ENCODE measurements at places on chromosomes 3 and 15. TPM values are rescaled to one million over a fixed set of nuclear protein-coding genes. Genes with fewer than 3 reads are reported as not detected.
A peak's percentile ranks its signal among the peaks of the same experiment; 100 is the strongest.

COL7A1 gene
- total RNA-seq, result 0.65 TPM

GRCh38 chr3:153373606-153374005 lies 211.6 kb downstream of the RAP2B start:
- no peaks in the 10 kb centered on the region for H3K4me1 ChIP-seq
- H3K27me3 ChIP-seq, result no peaks in the 10 kb centered on the region
- no peak overlapping the region for H3K4me3 ChIP-seq
- H3K36me3 ChIP-seq, result no peaks in the 10 kb centered on the region

DNA sequence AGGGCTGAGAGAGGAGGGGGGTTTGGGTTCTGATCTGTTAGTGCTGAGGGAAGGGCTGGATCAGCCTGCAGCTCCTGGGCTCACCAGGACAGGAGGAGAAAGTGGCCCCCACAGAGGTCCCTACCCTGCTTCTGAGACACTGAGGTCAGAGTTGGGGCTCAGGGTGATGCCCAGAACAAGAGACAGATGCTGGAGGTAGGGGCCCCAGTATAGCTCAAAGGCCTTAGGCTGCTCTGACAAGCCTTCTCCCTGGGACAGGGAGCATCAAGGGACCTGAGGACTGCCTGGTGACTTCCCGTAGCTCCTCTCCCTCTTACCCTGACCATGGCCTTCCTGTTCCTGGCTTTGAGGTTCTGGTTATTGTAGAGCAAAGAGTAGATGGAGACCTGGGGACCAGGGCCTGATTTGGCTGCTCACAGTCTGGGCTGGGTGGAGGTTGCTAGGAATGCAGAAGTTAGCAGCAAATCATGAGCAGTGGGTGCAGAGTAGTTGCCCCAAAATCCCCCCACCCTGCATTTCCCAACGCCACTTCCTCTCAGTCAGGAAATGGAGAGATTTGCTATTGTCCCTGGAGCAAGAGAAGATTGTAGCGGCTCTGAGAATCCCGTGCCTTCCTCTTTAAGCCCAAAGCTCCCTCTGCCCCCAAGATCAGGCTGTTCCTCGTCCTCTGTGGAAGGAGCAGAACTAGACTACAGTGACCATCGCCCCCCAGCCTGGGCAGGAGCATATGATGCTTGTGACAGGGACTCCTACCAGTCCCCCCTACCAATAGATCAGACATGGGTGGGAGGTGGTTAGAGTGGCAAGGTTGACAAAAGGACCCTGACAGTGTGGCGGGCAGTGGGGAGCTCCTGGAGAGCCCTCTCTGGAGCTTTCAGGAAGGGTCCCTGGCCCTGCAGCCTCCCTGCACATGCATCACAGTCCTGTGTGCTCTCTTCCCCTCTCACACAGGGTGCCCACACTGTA lies 47.4 kb upstream of the SEC22A start:
- no peak overlapping the region for H3K27ac ChIP-seq
- DNase-seq, result no peak
- H3K27me3 ChIP-seq, result no peaks in the 10 kb centered on the region
- no peaks in the 10 kb centered on the region for H3K4me1 ChIP-seq
- no peak overlapping the region for H3K4me3 ChIP-seq
- peaks cover 48% of the 10 kb centered on the region for H3K36me3 ChIP-seq

MYZAP gene
- total RNA-seq, result 0.11 TPM

WDR48 gene
- 36.5 TPM for total RNA-seq

DNA sequence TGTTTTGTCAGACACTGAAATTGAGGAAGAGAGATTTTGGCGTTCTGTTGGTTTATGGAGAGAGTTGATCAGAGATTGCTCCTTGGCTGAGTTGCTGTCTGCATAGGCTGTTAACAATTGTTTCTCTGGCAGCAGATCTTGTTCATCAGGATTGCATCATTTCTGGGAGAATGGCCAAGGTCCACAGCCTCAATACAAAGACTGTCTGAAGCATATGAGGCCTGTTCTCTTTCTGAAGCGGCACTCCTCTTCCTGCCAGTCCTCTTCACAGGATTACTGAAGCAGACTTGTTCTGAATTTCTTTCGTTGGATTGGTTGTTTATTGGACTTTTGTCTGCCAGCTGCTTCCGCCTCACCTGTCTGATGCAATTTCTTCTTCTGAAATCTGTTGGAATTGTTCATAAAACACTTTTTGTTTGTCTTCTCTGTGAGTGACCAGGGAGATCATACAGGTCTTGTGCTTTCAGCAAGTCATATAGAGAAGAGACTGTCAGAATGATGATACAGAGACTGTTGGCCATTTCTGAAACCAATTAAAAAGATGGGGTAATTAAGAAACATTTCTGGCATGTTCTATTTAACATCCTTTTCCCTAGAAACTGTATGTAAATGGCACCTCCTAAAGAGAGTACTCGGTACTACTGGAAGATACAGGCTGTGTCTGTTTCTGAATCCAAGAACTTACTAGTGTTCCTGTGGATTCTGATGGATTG lies 25.5 kb downstream of the SETD5 start:
- H3K4me3 ChIP-seq, result peak overlapping the region; percentile 42
- DNase-seq, result peak; percentile 27
- H3K27ac ChIP-seq, result peak overlapping the region; percentile 97

GRCh38 chr15:80482696-80483095 lies 78.5 kb downstream of the ARNT2 start:
- no peak overlapping the region for H3K27ac ChIP-seq
- no peaks in the 10 kb centered on the region for H3K27me3 ChIP-seq
- no peaks in the 10 kb centered on the region for H3K36me3 ChIP-seq
- no peak for DNase-seq

GOLGA8O gene
- total RNA-seq, result 1.0 TPM

DNA sequence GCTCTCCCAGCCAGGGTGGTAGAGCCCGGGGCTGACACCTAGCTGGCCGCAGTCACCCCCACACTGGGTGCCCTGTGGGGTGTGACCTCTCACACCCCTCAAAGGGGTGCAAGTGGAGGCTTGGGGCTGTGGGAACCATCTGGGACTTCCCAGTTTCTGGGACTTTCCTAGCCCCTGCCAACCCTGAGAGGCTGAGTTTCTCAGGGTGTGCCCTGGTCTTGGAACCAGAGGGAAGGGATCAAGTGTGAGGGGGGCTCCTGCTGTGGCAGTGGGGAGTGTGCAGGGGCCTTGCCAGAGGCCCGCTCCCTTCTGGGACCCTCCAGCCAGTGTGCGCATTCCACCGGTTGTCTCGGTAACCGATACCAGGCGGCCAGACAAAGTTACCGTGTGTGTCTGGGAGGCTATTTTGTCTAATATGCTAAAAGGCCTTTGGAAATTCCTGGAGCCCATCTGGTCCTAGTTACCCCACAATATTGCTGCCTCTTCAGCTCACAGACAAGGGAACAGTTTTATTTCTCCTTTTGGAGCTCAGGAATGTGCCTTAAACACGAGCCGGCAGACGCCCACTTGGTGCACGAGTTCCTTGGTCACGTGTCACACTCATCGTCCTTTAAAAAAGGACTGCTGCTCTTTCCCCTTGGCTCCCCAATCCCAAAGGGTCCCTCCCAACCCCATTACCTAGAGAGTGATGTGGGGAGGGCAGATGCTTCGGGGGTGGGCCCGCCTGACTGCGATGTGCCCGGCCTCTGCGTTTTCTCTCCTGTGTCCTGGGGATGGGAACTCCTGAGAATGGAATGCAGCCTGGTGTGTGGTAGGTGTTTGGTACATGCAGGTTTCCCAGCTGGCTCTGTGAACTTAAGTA lies 33.2 kb downstream of the HDAC11 start:
- H3K36me3 ChIP-seq, result no peaks in the 10 kb centered on the region
- H3K27ac ChIP-seq, result no peak overlapping the region
- no peak for DNase-seq
- H3K4me3 ChIP-seq, result no peak overlapping the region

GPR27 gene
- total RNA-seq, result 1.2 TPM

DNA sequence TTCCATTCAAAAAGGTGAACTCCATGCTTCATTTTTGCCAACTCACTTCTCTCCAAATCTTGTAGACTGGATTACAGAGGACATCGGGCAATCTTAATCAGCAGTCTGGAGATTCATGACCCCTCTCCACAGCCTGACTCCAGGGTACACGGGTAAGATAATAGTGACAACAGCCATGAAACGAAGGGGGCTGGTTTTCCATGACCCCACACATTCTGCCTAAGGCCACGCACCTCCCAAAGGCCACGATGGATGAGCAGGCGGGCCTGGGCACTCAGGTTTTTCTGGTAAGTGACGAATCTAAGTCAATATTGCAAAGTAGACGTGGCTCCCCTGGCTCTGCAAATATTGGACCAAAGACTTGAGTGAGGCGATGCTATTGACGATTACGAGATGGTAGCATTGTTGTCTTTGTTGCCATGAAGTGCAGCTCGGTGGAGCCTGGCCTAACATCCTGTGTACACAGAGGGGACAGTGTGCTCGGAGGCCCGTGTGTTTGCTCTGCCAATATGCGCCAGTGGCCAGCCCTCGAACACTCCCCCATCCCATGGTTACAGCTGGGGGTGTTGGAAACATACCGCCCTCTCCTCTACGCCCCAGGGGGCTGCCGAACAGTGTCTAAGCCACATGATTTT lies 119.1 kb downstream of the OPA1 start:
- H3K4me3 ChIP-seq, result no peak overlapping the region
- no peak overlapping the region for H3K27ac ChIP-seq
- H3K4me1 ChIP-seq, result peaks cover 6% of the 10 kb centered on the region
- DNase-seq, result no peak
- peaks cover 3% of the 10 kb centered on the region for H3K36me3 ChIP-seq

PIERCE2 gene
- total RNA-seq, result 0.81 TPM

DNA sequence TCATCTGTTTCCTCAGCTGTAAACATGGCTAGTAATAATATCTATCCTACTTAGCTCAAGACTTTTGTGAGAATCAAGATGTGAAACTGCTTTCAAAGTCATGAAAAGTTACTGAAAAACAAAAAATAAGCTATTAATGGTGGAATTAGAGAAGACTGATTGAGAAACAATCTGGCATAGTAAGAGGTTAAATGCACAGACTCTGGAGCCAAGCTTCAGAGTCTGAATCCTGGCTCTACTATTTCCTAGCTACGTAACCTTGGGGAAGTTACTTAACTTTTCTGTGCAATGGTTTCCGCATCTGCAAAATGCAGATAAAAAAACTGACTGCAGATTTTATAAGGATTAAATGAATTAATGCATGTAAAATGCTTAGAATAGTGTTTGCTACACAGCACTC lies 28.8 kb downstream of the LRRFIP2 start:
- H3K36me3 ChIP-seq, result peaks cover 39% of the 10 kb centered on the region
- H3K4me1 ChIP-seq, result peaks cover 17% of the 10 kb centered on the region
- no peaks in the 10 kb centered on the region for H3K27me3 ChIP-seq
- no peak for DNase-seq
- no peak overlapping the region for H3K27ac ChIP-seq

DNA sequence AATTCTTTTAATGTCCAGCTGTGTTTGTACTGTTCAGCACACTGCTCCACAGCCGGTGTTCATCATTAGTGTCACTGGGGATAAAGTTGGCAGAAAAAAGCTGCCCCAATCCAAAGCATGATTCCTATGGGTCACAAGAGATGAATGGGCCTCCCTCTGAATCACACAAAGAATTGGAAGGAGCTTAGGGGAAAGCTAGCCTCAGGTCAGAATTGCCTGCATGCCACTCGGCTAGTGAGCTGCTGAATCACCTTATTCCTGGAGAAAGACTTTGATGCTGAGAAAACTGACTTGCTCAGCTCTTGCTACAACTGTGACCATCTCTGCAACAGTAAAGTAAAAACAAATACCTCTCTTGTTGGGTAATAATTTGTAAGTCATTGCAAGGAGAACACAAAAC lies 3.5 kb downstream of the CCK start:
- no peaks in the 10 kb centered on the region for H3K36me3 ChIP-seq
- peaks cover 55% of the 10 kb centered on the region for H3K27me3 ChIP-seq
- DNase-seq, result no peak
- no peak overlapping the region for H3K27ac ChIP-seq
- no peak overlapping the region for H3K4me3 ChIP-seq

DNA sequence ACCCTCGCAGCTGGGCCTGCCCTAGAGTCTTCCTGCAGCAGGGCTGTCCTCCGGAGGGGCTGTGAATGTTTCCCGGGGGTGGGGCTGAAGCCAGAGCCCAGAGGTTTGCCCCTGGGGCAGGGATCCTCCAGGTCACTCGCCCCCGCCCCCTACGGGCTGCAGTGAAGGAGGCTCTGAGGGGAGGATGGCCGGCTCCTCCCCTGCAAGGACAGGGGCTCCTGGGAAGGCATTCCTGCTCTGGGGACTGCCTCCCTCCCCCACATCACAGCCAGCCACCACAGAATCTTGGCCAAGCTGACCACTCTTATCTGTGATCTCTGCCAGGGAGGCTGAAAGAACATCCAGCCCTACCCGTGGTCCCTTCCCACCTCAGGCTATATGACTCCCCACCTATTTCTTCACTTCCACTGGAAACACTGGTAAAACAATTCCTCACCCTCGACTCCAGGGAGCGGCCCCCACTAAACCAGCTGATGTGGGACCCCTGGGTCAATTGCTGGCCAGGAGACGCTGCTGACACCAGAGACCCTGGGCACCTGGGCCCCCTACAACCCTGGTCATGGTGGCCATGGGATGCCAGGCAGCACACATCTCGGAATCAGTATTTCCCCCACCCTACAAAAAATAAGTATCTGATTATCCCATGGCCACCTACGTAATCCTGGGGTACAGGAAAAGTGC lies 66.0 kb downstream of the HMCES start:
- no peak overlapping the region for H3K27ac ChIP-seq
- H3K27me3 ChIP-seq, result peaks cover 18% of the 10 kb centered on the region
- no peak overlapping the region for H3K4me3 ChIP-seq
- no peaks in the 10 kb centered on the region for H3K36me3 ChIP-seq
- no peaks in the 10 kb centered on the region for H3K4me1 ChIP-seq
- no peak for DNase-seq

- no peaks in the 10 kb centered on the region for H3K4me1 ChIP-seq
- H3K27ac ChIP-seq, result no peak overlapping the region
- no peak for DNase-seq
- no peak overlapping the region for H3K4me3 ChIP-seq
- no peaks in the 10 kb centered on the region for H3K27me3 ChIP-seq
Observed at GRCh38 chr15:78679089-78679511, 38.1 kb upstream of the CHRNB4 start.

GRCh38 chr3:103949693-103950092 lies 1417.0 kb upstream of the ALCAM start:
- H3K4me3 ChIP-seq, result no peak overlapping the region
- no peaks in the 10 kb centered on the region for H3K27me3 ChIP-seq
- no peaks in the 10 kb centered on the region for H3K36me3 ChIP-seq
- H3K4me1 ChIP-seq, result no peaks in the 10 kb centered on the region

NR2E3 gene
- not detected for total RNA-seq

- no peaks in the 10 kb centered on the region for H3K27me3 ChIP-seq
- DNase-seq, result peak; percentile 16
- peaks cover 41% of the 10 kb centered on the region for H3K4me1 ChIP-seq
- peaks cover 72% of the 10 kb centered on the region for H3K36me3 ChIP-seq
- H3K27ac ChIP-seq, result no peak overlapping the region
Observed at GRCh38 chr15:48336940-48337339, 5.7 kb downstream of the DUT start.

- peaks cover 7% of the 10 kb centered on the region for H3K27me3 ChIP-seq
- no peak overlapping the region for H3K27ac ChIP-seq
- no peaks in the 10 kb centered on the region for H3K36me3 ChIP-seq
- DNase-seq, result no peak
Observed at GRCh38 chr3:165204445-165204844, 8.3 kb upstream of the SLITRK3 start.

- no peak overlapping the region for H3K27ac ChIP-seq
- no peaks in the 10 kb centered on the region for H3K36me3 ChIP-seq
- no peaks in the 10 kb centered on the region for H3K4me1 ChIP-seq
- H3K27me3 ChIP-seq, result peaks cover 11% of the 10 kb centered on the region
Observed at GRCh38 chr3:56115698-56116097, 352.6 kb downstream of the ERC2 start.

- no peaks in the 10 kb centered on the region for H3K4me1 ChIP-seq
- no peak for DNase-seq
- peaks cover 5% of the 10 kb centered on the region for H3K27me3 ChIP-seq
- no peaks in the 10 kb centered on the region for H3K36me3 ChIP-seq
- no peak overlapping the region for H3K4me3 ChIP-seq
Observed at GRCh38 chr3:194756460-194756779, 70.7 kb downstream of the FAM43A start.
